A549 treated with CpdA at 1 μM for 4 hours (cell line): ENCODE measurements at places on chromosomes 7 and 10. TPM values are rescaled to one million over a fixed set of nuclear protein-coding genes. Genes with fewer than 3 reads are reported as not detected.

The CFAP46 gene
- total RNA-seq: 1.0 to 1.5 TPM (median 1.3 TPM) in 5 replicates

The PKD2L1 gene
- total RNA-seq: 0.09 to 0.15 TPM in 2 of 5 replicates, not detected in the others

The CYP3A4 gene
- not detected in 5 replicates for total RNA-seq

The ORC5 gene
- total RNA-seq: 23.9 to 31.6 TPM (median 28.8 TPM) in 5 replicates

The OPN4 gene
- total RNA-seq: not detected in 5 replicates

The COL17A1 gene
- total RNA-seq: 2.2 to 3.8 TPM (median 2.7 TPM) in 5 replicates

The GPNMB gene
- total RNA-seq: 1.9 to 2.3 TPM (median 2.0 TPM) in 5 replicates
